ENCODE measurements at places on chromosomes 7 and 10.

- no peak for DNase-seq
These were observed 13.3 kb upstream of the IFIT1B start for GRCh38 chr10:89364531-89364930.

- DNase-seq = no peak
These were observed 602.8 kb downstream of the NRG3 start for GRCh38 chr10:82477776-82478175.

- DNase-seq = no peak
These were observed 147.1 kb downstream of the MPP7 start for GRCh38 chr10:28155726-28156125.

DNA sequence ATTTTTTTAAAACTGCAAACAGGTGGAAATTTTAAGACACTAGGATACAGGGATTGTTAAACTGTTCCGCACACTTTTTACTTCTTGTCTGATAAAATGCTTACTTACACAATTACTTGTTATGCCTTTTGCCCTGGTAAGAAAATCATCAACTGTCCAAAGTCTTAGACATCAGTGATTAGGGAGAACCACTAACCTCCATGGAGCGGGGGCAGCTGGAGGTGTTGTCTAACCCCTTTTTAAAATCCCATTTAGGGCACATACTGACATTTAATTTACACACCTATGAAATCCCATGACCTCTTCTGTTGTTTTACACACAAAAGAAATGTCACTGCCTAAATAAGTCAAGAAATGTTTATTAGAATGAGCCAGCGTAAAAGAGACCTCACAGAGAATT lies 65.7 kb downstream of the TRIM24 start:
- no peak for DNase-seq

DNA sequence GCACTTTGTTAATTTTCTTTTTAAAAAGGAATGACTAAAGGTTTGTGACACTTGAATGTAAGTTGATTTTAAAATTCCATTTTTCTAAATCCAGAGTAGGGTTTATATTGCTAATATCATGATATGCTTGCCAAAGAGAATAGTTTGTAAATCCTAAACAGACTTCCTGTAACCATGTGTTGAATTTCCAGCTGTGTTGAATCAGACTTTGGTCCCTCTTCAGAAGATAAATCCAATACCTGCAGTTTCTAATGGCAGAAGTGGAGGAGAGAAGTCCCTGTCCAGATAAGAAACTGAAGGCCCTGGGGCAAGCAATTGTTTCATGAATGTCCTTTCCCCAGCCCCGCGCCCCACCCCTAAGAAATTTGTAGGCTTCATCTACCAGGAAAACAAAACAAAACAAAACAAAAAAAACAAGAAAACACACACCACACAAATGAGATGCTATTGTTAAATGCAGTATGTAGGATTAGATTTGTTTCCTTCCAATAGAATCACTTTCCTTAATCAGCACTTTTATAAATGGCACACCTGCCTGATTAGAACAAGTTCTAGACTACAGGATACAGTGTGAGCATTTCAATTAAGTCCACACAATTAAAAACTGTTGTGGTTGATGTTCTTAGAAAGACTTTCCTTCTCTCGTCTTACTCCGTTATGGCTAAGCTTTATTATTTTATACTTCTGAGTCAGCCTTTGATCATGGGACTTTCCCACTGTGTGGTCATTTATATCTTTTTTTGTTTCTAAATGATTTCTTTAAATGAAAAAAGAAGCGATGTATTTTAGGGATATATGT lies 122.8 kb downstream of the KAT6B start:
- peak; percentile 35 for DNase-seq

GRCh38 chr10:5538892-5539651 lies 14.3 kb downstream of the CALML3 start:
- DNase-seq = no peak

- DNase-seq = peak; percentile 91
These were observed 672.3 kb downstream of the TNS3 start for GRCh38 chr7:46909601-46910051.

DNA sequence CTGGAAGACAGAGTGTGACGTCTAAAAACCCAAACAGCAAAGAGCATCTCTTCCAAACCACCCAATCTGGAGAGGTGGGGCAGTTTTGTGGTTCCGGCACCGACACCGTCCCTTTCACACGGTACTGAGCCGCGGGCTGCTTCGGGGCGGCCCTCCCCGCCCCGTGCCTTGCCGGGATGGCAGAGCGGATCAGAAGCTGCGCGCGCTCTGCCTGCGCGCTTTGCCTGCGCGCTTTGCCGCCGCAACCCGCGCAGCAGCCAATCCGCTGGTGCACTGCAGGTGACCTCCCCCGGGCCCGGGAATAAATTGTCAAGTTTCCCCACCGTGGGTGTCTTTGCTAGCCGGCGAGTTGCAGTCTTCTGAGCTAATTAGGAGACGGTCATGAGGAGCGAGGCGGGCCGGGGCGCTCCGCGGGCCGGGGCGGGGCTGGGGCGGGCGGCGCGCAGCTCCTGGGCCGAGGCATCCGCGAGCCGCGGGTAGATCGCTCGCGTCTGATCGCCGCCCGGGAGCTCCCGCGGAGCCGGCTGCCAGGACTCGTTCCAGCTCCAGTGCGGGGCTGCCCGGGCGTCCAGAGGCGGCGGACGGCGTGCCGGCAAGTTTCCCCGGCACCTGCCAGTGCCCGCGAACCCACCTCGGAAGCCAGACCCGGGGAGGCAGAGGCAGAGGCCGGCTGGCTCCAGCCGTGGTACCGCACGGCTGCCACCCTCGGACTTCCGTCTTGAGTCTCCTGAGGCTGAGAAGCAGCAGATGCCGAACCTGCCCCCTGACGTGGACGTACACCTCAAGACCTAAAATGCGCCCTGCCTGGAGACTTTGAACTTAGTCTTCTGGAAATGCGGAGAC lies 536.0 kb upstream of the GALNT17 start:
- DNase-seq = no peak

DNA sequence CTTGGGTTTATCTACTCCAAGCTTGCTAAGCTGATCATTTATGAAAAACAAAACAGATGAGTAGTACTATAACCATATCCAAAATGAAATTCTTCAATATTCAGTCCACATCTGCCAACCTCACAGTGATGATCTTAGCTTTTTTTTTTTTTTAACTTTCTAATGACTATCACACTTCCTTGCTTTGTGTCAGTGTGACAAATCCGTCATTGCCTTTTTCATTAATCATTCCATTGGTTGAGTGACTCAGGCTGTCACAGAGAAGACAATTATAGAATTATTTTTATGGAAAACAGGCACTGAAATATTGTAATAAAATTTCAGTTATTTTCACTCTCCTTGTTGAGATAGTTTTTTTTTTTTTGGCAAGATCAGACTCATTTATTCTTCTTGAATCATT lies 70.7 kb downstream of the CPVL start:
- no peak for DNase-seq

DNA sequence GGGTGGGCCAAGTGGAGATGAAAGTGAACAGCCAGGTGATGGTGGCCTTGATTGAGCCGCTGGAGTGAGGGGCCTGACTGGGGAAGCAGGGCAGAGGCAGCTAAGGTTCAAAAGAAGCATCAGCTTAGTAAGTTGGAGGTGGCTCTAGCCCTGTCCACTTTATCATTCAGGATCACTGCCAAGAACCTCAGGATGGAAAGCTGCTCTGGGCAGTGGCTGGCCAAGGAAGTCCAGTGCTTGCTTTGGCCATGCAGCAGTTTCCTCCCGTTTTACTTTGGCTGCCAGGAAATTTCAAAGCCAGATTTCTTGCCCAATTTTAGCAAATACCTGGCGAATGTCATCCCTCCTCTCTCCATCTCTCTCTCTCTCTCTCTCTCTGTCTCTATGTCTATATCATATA lies 384.9 kb downstream of the PLXNA4 start:
- peak; percentile 2 for DNase-seq
